ENCODE measurements at places on chromosomes 7 and 10. TPM values are rescaled to one million over a fixed set of nuclear protein-coding genes. Genes with fewer than 3 reads are reported as not detected.

DNA sequence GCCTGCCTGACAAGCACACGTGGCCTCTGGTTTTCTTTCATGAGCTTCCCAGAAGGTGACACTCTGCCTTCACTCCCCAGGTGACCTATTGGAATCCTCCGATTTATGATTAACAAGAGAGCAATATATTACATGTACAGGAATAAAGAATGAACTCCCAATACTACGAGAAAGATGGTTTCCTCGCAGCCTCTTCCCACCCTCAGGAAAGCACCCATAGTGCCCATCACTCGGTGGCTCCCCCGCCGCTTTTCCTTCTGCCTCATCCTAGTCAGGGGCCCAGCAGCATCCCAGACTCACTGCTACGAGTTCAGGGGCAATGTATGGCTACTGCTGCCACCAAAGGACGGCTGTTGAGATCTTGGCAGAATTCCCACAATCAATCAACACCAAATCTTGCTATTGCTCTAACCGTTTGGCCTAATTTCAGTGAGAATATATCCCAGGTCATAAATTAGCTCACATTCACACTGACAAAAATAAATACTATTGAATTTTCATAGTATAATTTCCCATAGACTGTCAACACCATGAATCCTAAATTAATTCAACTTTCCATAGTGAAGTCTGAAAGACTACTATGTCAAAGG, 196.3 kb downstream of the TNS3 start:
- H3K27me3 ChIP-seq: no peaks in the 10 kb centered on the region
- no peak overlapping the region for H3K27ac ChIP-seq
- peaks cover 23% of the 10 kb centered on the region for H3K4me1 ChIP-seq
- no peak for DNase-seq
- no peaks in the 10 kb centered on the region for H3K36me3 ChIP-seq

DNA sequence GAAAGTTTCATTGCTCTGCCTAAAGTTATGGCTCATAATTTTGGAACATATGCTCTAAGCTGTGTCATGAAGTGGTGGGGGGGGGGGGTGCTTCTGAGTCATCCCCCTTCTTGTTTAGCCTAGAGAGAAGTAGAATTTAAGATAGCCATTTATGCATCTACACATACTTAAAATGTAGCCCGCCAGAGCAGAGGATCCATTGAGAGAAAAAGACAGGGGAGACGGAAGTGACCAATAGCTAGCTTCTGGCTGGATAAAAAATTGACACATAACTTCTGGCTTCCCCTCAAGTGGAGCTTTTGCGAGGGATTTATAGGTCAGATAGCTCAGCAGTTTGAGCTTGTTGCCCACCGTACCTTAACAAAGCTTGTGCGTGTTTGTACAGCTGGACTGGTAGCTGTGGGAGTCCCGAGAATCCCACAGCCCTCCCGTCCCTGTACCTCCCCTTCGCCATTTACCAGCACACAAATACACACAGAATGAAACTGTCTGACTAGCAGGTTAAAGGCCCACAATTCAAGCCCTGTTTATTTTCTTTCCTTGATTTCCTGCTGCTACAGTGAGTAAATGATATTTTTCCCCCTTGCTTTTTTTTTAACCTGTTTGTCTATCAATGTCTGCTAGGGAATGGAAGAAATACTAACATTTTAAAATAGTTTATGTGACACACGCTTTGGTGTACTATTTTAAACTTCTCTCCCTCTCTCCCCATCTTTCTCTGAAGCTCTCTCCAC, 232.6 kb upstream of the FERD3L start:
- H3K36me3 ChIP-seq: no peaks in the 10 kb centered on the region
- no peak for DNase-seq
- H3K27ac ChIP-seq: no peak overlapping the region
- no peak overlapping the region for H3K4me3 ChIP-seq
- H3K27me3 ChIP-seq: no peaks in the 10 kb centered on the region
- H3K4me1 ChIP-seq: no peaks in the 10 kb centered on the region

GRCh38 chr10:58464956-58465355, 47.7 kb upstream of the BICC1 start:
- H3K27ac ChIP-seq: no peak overlapping the region
- no peaks in the 10 kb centered on the region for H3K36me3 ChIP-seq
- no peak for DNase-seq
- H3K4me1 ChIP-seq: no peaks in the 10 kb centered on the region
- no peak overlapping the region for H3K4me3 ChIP-seq

DNA sequence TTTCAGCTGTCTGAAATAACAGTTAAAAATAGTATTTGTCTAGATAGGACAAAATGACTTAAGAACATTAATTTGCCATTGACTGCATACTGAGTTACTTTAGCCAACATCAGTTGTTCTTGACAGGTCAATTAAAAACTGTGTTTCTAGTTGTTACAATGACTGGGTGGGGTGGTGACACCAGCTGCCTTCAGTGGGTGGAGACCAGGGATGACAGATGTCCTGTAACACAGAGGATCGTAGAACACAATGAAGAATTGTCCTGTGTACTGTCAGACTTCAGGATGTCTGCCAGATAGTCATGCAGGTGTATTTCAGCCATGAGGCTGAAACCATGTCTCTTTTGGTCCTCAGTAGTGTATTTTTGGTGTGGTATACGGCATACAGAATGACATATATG, 24.4 kb downstream of the TRUB1 start:
- no peaks in the 10 kb centered on the region for H3K4me1 ChIP-seq
- no peak overlapping the region for H3K4me3 ChIP-seq
- no peaks in the 10 kb centered on the region for H3K36me3 ChIP-seq

GRCh38 chr7:43766564-43766963, 8.1 kb downstream of the BLVRA start:
- H3K27ac ChIP-seq: no peak overlapping the region
- H3K4me1 ChIP-seq: no peaks in the 10 kb centered on the region
- H3K36me3 ChIP-seq: peaks cover 18% of the 10 kb centered on the region
- no peaks in the 10 kb centered on the region for H3K27me3 ChIP-seq
- no peak for DNase-seq

DNA sequence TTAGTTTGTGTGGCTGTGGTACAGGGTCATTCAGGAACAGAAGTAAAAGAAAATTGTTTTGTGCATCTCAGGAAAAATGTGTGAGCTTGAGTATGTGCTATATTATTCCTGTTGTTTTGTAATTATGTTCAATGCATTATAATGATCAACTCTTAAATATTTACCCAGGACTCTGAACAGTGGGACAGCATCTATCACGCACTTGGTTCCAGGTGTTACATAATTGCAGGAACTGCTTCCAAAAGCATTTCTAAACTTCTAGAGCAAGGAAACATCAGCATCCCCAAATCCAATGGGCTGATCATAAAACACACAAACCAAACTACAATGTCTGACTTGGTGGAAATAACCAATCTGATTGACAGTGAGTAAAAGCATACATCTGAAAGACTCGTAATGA, 26.6 kb downstream of the ENO4 start:
- H3K27me3 ChIP-seq: no peaks in the 10 kb centered on the region
- no peak overlapping the region for H3K27ac ChIP-seq
- no peak overlapping the region for H3K4me3 ChIP-seq
- H3K4me1 ChIP-seq: no peaks in the 10 kb centered on the region
- H3K36me3 ChIP-seq: no peaks in the 10 kb centered on the region

CYP2E1 gene
- total RNA-seq: 1.3 TPM

DNA sequence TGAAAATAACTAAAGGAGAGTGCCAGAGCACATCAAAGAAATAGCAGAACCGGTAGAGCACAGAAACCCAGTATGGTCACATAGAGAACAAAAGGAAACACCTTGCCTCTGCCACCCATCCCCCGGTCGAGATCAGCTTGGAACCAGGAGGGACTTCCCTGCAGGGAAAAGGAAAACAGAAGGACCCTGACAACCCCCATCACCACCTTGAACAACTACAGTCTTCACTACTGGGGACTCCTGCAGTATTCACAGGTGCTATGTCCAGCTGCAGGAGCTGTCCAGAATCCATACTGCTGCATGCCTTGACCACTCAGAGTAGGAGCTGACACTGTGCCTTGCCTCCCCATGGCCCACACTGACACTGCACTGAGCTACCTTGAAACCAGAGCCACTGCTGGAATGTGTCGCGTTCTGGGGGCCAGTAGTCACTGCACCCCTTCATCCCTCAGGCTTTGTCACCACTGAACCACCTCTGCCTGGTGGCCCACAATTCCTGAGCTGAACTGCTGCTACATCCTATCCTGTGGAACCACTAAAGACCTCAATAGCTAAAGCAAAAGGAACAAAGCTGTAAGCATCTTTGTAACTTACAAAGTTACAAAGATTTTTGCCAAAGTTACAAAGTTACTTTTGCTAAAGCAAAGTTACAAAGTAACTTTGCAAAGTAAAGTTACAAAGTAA, 66.8 kb downstream of the TRIL start:
- no peaks in the 10 kb centered on the region for H3K27me3 ChIP-seq
- no peak for DNase-seq
- no peak overlapping the region for H3K27ac ChIP-seq
- H3K4me3 ChIP-seq: no peak overlapping the region
- H3K36me3 ChIP-seq: no peaks in the 10 kb centered on the region
- no peaks in the 10 kb centered on the region for H3K4me1 ChIP-seq

SCIN gene
- total RNA-seq: 2.7 TPM

DNA sequence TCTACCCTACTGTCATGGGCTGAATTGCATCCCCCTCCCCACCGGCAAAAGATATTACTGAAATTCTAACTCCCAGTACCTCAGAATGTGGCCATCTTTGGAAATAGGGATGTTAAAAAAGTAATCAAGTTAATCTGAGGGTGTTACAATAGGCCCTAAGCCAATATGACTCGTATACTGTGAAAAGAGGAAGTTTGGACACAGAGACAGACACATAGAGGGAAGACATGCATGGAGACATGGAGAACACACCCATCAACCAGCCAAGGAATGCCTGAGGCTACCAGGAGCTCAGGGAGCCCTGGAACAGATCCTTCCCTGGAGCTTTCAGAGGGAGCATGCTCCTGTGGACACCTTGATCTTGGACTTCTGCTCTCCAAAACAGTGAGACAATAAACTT, 138.2 kb upstream of the ADO start:
- DNase-seq: no peak
- H3K36me3 ChIP-seq: no peaks in the 10 kb centered on the region
- H3K4me3 ChIP-seq: no peak overlapping the region
- no peak overlapping the region for H3K27ac ChIP-seq

- no peak for DNase-seq
- no peak overlapping the region for H3K27ac ChIP-seq
- H3K4me3 ChIP-seq: no peak overlapping the region
- H3K36me3 ChIP-seq: no peaks in the 10 kb centered on the region
- H3K4me1 ChIP-seq: no peaks in the 10 kb centered on the region
- no peaks in the 10 kb centered on the region for H3K27me3 ChIP-seq
Observed at GRCh38 chr7:72267291-72267800, 144.8 kb downstream of the CALN1 start.

CFAP69 gene
- 18.9 TPM for total RNA-seq

DNA sequence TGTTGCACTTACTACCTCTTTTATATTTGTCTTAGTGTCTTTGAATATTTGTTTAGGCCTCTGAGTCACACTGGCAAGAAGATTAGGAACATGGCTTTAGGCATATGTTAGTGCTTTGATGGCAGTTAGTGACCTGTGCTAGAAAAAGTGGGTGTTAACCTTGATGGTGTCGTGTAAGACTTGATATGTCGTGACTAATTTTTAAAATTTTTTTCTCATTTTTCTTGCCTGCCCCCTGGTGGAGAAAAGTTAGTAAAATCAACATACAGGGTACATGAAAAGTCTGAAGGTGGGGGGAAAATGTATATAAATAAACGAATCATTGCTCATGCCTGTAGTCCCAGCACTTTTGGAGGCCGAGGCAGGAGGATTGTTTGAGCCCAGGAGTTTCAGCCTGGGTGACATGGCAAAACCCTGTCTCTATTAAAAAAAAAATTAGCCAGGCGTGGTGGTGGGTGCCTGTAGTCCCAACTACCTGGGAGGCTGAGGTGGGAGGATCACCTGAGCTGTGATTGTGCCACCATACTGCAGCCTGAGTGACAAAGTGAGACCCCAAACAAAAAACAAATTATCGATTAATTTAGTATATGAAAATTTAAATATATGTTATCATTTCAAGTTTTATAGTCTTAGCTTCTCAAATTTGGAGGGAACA, 44.6 kb downstream of the TAX1BP1 start:
- no peaks in the 10 kb centered on the region for H3K4me1 ChIP-seq
- H3K27me3 ChIP-seq: no peaks in the 10 kb centered on the region
- no peak overlapping the region for H3K27ac ChIP-seq
- peaks cover 29% of the 10 kb centered on the region for H3K36me3 ChIP-seq

DNA sequence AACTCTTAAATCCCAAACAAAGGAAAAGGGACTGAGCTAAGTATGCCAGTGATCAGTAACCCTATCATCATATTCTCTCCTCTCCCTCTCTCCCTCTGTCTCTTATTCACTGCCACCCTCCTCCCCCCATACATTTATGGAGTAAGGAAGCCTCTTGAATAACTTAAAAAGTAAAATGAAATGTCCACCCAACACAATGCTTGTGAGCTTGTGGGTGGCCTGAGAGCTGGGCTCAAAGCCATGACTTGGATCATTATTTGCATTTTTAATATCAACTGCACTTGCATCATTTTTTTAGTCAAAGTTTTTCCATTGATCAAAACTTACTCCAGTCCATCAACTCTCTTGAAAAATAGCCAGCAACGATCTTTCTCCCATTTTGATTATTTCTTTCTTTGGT, 46.8 kb downstream of the FAM107B start:
- H3K4me1 ChIP-seq: peaks cover 14% of the 10 kb centered on the region
- DNase-seq: no peak
- no peaks in the 10 kb centered on the region for H3K27me3 ChIP-seq
- no peak overlapping the region for H3K27ac ChIP-seq
- no peaks in the 10 kb centered on the region for H3K36me3 ChIP-seq
- H3K4me3 ChIP-seq: no peak overlapping the region

DNA sequence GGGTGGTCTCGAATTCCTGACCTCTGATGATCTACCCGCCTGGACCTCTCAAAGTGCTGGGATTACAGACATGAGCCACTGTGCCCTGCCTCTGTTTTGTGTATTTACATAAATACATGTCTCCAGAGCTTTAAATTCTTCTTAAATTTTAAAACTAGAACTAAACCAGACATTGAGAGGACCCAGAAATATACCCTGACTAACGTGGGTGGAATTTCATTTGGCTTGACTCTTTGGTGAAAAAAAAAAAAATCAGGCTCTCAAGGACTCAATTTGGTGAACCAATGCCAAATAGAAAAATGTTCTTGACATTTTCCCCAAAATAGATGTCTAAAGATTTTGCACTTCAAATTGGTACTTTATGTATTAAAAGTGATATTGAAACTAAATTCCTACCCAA, 16.6 kb upstream of the FAS start:
- no peak overlapping the region for H3K27ac ChIP-seq
- no peak overlapping the region for H3K4me3 ChIP-seq
- H3K4me1 ChIP-seq: no peaks in the 10 kb centered on the region
- H3K27me3 ChIP-seq: no peaks in the 10 kb centered on the region
- DNase-seq: no peak

PTN gene
- total RNA-seq: 5.0 TPM

DNA sequence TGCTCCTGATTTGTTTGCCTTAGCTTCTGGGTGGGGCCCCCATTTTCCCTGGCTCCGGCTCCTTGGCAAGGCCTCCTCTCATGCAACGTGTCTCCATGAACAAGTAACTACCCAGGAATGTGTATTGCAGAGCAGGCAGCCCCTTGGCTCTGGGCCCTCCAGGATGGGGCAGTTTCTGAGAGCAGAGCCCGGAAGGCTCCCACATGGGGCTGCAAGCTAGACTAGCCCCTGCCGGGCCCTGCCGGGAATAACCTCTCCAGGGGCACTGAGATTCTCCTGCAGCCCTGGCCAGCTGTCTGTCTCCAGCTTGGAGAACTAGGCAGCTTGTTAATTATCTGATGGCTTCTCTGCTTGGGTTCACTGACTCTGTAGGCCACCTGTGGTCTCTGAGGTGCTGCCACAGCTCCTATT, 184.0 kb upstream of the INHBA start:
- H3K27ac ChIP-seq: no peak overlapping the region
- H3K36me3 ChIP-seq: no peaks in the 10 kb centered on the region
- peak; percentile 51 for DNase-seq
- no peaks in the 10 kb centered on the region for H3K27me3 ChIP-seq
